T-cell (primary cell): ENCODE measurements at places on chromosomes 1 and 21.

GRCh38 chr1:152519851-152520250, 5.6 kb downstream of the CRCT1 start:
- DNase-seq, result no peak

DNA sequence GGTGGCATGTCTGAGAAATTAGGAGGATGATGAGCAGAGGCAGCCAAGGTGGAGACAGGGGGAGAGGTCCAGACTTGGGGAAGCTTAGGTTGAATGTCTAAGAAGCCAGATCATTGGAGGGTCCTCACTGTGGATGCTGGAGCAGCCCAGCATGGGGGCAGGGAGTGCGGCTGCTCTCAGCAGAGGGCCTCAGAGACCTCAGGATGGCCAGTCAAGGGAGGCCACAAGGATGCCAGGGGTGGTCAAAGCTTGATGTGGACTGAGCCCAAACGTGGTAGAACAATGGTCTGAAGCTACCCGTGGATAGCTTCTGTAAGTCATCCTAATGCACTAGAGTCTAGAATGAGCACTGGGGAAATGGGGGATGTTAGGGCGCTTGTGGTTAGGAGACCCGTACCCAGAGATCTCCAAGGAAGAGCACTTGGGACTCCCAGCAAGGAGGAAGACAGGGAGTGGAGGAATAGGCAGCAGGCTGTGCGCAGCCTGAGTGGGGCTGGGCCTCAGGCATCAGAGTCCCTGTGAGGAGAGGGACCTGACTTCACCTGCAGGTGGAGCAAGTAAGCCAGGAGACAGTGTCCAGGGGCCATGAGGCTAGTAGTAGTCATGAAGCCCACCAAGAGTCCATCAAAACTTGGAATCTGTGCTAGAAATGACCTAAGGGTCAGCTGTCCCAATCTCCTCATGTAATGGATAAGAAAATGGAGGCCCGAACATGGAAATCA, 4.3 kb upstream of the S100A9 start:
- DNase-seq, result no peak

- no peak for DNase-seq
These were observed 25.6 kb upstream of the MOB3C start for GRCh38 chr1:46642115-46642680.

- DNase-seq, result no peak
These were observed 144.5 kb upstream of the L1TD1 start for GRCh38 chr1:62050165-62050564.

DNA sequence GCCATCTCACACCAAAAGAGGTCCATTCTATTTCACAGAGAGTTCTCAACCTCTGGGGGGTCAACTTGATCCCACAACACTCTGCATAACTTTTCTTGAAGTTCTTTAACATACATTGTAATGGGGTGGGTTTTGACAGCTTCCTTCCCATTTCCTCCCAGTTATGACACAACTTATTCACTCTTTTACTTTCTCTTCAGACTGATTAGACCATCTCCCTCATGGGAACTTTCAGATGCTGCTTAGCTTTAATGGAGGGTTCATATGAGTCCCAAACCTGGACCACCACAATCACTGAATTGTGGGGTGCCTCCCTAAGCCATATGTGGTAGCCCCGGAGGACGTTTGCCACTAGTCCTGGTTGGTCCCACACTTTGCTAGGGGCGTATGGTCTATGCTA, 28.3 kb upstream of the KCNJ15 start:
- DNase-seq, result no peak

DNA sequence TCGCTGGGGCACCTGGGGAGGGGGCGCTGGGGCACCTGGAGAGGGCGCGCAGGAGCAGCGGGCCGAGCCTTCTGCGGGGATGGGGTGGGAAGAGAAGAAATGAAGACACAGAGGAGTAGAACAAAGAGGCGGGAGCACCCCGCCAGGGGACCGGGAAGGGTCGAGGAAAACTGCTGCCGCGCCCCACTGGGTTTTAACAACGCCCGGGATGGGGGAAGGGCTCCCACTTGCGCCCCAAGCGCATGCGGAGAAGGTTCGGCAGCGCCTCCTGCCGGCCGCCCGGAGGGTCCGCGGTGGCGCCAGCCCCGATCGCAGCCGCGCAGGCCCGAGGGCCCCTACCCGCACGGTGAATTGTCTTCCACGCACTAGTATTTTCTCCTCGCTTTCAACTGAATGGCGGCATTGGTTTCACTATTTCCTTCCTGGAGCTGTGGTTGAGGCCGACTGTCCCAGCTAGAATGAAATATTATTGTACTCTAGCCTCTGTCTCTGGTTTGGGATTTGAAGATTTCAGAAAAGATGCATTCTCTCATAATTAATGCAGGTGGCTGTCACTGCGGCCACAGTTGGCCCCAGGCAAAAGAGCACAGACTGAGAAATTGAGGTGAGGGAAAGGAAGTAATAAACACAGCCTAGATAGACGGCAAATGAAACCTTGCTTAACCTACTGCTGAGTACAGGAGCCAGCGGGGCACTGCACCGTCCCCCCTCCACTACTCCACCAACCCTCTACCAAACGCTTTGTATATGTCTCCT, 57.3 kb downstream of the MAB21L3 start:
- DNase-seq, result peak; percentile 83

DNA sequence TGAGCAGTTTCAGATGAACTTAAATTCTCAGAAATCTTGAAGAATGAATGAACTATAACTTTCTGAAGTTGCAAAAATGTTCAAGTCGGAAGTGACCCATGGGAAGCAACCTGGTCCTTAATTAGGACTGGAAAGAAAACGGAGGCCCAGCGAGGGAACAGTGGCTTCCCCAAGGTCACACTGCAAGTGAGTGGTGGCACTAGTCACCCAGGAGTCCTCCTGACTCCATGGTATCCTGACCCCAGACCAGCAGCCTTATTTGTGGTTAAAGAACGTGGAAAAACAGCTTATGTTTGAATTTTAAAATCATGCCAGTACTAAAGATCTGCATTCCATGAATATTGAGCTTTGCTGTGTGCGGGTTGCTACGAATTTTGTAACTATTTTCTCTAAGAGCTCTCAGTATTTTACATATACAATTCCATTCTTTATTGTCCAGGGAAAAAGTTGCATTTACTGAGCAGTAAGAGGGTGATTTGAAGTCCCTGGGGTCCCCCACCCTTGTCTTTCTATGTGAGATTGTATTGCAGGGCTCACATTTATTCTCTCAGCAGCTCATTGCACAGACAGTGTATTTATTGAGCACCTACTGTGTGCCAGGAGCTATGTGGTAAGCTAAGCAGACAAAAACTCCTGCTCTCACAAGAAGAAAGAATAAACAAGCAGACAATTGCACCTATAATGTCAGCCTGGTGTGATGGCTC, 61.6 kb upstream of the ATP5PO start:
- DNase-seq, result no peak
